NCI-H1930 (cell line): ENCODE measurements at places on chromosomes 16 and 17.

DNA sequence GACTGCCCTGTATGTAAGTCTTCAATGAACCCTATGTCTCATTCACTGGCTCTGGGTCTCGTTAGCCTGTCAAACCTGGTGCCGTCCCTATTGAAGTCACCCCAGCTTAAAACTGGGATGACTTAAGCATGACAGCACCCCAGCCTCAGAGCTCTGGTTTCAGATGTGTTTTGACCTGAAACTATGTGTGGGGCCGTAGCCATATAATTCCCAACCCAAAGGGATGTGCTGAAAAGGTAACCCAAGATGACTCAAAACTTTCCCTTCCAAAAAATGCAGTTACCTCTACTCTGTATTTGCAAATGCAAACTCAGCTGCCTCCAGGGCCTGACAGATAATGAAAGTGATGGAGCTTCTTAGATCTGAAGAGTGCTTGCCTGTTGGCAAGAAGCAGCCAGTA is 478.3 kb upstream of the ERCC4 start:
- no peak for DNase-seq

DNA sequence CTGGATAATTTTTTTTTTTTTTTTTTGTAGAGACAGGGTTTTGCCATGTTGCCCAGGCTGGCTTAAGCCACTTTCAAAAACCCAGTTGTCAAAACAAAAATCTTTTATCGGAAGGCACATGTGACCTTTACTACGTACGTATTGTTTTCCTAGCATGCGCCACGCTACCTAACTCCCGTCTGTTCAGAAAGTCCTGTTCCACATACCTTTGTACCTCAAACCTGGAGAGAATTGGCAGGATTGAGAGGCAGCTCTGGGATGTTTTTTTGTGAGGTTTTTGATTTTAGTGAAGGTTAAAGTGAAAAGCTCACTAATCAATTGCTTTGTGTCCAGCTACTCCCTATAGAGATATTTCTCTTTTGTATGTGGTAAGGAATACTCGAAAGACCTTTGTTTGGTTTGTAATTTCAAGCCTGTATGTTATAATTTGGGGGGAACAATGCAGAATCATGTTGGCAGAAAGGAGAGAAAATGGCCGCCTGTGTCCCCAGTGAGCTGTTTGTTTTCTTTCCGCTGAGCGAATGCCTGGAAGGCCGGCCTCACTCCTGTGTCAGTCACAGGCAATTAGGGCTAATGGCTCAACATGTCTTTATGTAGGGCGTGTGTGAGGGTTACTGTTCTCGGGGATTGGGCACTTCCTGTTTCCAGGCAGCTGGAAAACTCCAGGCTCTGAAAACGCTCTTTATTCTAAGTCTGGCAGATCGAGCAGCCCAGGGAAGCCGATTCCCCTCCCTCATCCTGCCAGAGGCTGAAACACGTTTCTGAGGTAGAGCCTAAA is 60.8 kb upstream of the CLEC18A start:
- DNase-seq, result peak; percentile 62

GRCh38 chr17:35731239-35731916 is at the start of gene RASL10B:
RASL10B (plus strand) TSS chr17:35731639; CDS start chr17:35735185, 3,546 bp downstream.
- peak; percentile 34 for DNase-seq

GRCh38 chr16:68987734-68988457 is 117.6 kb upstream of the HAS3 start:
- no peak for DNase-seq

DNA sequence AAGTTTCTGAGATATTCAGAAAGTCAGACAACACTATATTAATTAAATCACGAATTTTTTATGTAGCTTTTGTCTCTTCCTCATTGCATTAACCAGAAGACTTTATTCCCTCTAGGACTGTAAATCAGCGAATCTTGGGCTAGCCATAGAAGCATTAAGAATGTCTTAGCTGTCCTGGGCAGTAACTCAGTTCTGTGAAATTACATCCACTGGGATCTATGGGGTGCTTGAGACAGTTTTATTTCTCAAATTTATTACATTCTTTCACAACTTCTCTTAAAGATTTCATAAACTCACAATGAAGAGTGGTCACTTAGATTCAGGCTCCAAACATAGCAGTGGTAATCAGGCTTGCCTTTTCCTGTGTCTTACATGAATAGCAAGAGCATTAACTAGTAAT is 1153.4 kb downstream of the CDH8 start:
- DNase-seq, result no peak

- peak; percentile 68 for DNase-seq
Measured at GRCh38 chr16:52497067-52497816, 49.7 kb downstream of the TOX3 start.

- DNase-seq, result no peak
Measured at GRCh38 chr17:28760601-28761562, 17.1 kb downstream of the TRAF4 start.

DNA sequence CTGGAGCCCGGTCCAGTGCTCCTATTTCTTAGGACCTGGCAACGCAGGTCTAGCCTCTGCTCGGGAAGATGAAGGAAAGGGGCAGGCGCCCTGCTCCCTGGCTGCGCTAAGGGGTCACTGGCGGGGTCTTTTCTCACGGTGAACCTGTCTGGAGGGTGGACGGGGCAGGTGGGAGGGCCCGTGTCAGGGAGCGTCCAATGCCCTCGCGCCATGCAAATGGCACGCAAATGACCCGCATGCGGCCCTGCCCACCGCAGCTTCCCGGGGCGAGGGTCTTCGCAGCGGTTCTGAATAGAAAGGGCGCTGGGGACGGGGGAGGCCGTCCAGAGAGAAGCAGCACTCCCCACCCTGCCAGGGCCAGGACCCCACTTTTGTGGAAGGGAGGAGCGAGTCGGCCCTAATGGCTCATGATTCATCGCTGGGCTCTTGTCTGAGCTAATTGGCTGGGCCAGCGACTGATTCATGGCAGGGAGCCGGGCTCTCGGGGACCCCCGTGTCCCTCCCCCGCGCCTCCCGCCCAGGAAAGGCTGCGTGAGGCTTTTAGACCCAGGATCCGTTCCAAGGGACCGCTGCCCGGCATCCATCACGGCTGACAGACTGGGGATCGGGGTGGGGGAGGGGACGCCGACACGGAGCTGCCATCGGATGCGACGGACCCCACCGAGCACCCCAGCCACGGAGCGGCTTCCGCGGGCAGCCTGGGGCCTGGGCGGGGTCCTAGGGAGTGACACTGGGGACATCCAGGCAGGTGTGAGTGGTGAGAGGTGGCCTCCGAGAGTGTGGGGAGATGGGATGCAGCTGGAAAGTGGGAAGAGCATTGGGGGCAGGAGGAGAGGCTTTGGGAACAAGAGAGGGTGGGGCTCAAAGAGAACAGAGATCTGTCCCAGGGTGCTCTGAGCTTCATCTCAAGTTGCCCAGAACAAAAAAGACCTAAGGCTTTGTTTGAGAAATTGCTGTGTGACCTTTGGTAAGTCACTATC is 25.0 kb upstream of the NGFR start:
- no peak for DNase-seq

DNA sequence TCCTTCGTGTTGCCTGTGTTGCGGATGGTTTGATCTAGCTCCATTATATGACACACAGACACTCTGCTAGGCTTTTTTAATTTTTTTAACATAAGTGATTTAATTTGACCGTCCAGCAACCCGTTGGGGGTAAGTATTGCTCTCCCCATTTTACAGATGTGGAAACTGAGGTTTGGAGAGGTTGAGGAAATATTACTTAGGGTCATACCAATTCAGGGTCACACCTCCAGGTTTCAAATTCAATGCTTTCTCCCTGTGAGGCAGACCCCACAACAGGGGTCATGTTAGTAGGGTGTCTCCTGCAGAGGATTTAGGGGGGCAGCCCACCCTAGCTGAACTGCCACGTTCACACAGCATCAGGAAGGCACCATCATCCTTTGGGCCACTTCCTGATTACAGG is 179.4 kb downstream of the COPRS start:
- DNase-seq, result no peak

GRCh38 chr17:75240394-75241142 is 20.8 kb downstream of the GGA3 start:
- DNase-seq, result peak; percentile 51

DNA sequence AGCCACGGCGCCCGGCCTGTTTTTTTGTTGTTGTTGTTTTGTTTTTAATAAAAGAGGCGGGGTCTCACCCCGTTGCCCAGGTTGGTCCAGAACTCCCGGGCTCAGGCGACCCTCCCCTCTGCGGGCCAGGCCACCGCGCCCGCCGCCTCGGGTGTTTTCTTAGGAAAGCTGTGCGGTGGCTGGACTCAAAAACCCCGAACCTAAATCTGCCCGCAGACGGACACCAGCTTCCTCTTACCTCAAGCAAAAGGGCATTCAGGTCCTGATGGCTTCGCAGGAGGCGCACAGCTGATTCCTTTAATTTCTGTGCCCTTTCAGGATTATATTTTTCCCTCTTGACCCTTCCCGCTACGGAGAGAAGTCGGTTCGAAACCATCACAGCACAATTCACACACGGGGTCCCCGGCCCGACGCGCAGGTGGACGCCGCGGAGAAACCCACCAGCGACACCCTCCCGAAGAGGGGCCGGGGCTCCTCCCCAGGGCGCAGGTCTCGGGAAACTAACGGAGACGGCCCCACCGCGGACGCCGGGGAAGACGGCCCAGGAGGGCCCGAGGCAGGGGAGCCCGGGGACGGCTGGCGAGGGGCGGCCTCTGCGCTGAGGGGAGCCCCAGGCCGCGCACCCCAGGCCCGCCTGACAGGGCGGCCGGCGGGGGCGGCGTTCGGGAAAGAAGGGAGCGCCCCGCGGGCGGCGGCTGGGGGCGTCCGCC is 653 bp downstream of the FANCA start:
- DNase-seq, result no peak

GRCh38 chr16:87063543-87063942 is 253.6 kb downstream of the C16orf95 start:
- no peak for DNase-seq

GRCh38 chr16:49533422-49533821 is 159.8 kb downstream of the C16orf78 start:
- DNase-seq, result no peak

GRCh38 chr17:55521186-55521585 is 9.9 kb upstream of the SMIM36 start:
- DNase-seq, result no peak

- no peak for DNase-seq
Measured at GRCh38 chr17:6596081-6596480, 39.7 kb upstream of the PITPNM3 start.

- no peak for DNase-seq
Measured at GRCh38 chr16:74029115-74029792, 267.4 kb upstream of the PSMD7 start.

DNA sequence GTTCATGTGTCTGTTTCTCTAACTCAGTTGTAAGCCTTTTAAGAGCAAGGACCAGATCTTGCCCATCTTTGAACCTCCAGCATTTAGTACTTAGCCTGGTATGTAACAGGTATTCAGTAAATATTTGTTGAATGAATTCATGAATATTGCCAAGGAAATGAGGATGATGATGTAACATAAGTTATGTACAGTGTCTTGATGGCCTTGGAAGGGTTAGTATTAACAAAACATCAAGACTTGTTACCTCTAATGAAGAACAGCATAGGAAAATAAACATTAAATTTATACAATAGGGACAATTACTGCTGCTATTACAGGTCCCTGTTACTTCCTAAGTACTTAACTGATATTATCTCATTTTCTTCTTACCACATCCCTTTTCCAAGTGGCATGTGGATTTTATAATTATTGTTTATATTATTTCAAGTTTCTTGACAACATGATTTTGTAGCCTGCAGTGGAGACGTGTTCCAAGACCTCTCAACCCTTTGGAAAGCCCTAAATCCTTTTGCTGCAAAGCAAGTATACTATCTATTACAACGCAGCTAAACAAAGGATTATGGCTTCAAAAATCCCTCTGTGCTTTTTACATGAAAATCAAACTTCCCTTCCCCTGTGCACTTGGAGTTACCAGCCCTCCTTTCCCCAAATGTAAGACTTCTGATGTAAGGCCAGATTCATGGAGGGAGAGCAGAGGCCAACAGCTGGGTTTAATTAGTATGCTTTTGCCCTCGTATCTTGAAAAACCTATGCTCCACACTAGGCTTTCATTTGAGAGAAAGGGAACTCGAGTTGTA is 77.4 kb upstream of the SMIM36 start:
- DNase-seq, result no peak

- no peak for DNase-seq
Measured at GRCh38 chr17:9671559-9671958, 26.2 kb downstream of the USP43 start.

- DNase-seq, result no peak
Measured at GRCh38 chr17:83131401-83132011, 52.1 kb downstream of the METRNL start.

GRCh38 chr16:50570808-50571598 is 22.8 kb downstream of the NKD1 start:
- no peak for DNase-seq

- no peak for DNase-seq
Measured at GRCh38 chr17:4960279-4960922, 7.2 kb downstream of the SPAG7 start.

- no peak for DNase-seq
Measured at GRCh38 chr16:49567950-49568349, 194.3 kb downstream of the C16orf78 start.

- DNase-seq, result no peak
Measured at GRCh38 chr16:54194334-54194743, 92.2 kb downstream of the IRX3 start.
